ENCODE measurements at places on chromosomes 13 and 19.

GRCh38 chr13:38539632-38540031 is 147.2 kb upstream of the FREM2 start:
- no peak for DNase-seq

DNA sequence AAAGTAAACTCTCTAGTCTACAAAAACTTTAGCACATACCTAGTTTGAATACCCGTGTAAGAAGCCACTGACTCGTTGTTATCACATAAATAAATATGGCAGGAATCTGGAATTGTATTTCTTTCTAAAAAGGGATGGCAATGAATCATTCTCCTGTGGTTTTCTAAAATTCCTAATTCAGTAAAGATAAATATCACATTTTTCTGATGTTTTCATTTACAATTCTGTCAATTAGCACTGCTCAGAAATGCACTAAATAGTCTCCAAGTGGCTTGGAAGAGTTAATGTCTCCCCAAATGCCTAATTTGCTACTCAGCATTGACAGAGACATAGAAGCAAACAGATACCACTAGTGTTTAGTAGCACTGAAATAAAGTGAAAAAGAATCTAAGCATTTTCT is 547.7 kb upstream of the SLITRK1 start:
- no peak for DNase-seq

GRCh38 chr19:55279770-55280643 is at the start of gene HSPBP1:
HSPBP1 (minus strand) TSS chr19:55280110; CDS start chr19:55279608, 502 bp downstream.
- DNase-seq: peak; percentile 47

- DNase-seq: no peak
Measured at GRCh38 chr19:41194157-41194552, 1.1 kb downstream of the CYP2S1 start.

DNA sequence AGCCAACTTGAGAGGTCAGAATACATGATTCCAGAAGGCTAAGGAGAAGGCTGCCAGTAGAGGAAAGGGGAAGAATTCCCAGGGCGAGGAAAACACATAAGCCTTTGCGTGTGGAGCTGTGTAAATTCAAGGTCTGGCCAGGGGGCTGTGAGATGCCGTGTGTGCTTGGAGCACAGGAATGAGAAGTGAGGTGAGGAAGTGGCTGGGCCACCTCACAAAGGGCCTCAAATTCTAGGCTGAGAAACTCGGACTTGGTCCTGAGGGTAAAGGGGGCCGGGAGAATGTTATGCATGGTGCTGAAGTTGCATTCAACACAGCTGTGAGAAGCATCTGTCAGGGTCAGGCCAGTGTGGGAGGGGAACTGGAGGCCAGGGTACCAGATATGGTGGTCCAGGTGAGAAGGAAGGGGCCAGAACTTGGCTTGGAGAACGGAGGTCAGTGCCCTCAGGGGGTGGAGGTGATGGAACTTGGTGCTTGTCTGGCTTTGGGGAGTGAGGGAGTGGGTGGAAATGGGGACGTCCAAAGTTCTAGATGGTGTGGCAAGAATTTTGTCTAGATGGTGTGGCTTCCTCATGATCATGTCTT is 4.9 kb upstream of the ZNF580 start:
- DNase-seq: no peak

DNA sequence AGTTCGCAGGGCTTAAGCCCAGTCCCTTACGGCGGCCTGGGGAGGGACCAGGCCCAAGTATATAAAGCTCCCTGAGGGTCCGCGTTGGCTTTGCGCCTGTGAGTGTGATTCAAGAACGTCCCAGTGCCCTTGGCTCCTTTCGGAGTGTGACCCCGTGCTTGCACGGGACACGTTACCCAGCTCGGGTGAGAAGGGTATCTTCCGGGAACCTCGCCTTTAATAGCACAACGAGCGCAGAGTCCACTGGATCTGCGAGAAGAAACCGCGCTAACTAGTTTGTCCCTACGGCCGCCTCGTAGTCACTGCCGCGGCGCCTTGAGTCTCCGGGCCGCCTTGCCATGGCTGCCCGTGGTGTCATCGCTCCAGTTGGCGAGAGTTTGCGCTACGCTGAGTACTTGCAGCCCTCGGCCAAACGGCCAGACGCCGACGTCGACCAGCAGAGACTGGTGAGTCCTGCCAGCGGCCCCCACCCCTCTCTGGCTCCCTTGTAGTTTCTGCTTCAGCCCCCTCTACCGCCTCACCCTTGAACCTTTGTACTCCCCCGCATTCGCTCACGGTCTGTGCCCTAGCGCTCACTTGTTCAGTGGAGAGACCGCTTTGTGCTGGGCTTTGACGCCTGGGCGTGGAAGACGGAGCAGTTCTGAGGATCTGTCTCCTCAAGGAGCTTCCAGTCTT is at the start of gene DNAJC15:
Gene DNAJC15 (plus strand): TSS at position 298 of the 675 bp plus-strand sequence. CDS start 41 bp downstream, at position 339.
- peak; percentile 27 for DNase-seq

GRCh38 chr19:58562122-58563033 is 4.0 kb upstream of the UBE2M start:
- no peak for DNase-seq

- DNase-seq: no peak
Measured at GRCh38 chr13:58191754-58192153, 560.2 kb downstream of the PCDH17 start.

- DNase-seq: no peak
Measured at GRCh38 chr19:9729162-9729561, 39.4 kb downstream of the ZNF846 start.
